ENCODE measurements at places on chromosomes 1 and 21.

DNA sequence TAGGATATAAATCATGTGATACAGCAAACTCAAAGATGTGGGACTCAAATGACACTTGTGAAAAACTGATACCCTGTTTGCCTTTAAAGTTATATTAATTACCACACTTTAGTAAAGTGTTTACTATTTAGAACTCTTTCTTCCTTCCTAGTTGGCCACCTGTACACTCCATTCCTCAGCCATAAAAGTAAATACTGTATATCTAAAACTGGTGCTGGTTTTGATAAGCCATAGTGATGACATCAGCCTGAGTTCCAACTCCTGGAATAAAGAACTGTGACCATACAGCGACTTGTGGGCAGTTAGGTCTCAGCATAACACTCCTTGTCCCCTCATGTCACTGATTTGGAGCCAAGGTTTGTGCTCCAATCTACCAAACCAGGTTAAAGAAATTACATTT lies 2.8 kb downstream of the PTGER3 start:
- DNase-seq = no peak

DNA sequence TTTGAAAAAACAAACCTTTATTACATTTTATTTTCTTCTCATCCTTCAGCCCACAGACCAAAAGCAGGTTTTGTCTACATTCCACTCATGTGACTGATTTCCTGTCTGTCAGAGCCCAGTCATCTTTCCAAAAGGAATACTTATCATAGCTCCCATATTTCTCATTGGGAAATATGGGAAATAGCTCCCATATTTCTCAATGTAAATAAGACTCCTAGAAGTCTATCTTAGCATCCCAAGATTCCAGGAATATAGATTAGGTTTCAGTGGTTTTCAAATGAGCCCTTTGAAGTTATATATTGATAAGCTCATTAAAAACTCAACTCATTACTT lies 19.1 kb upstream of the NRDC start:
- DNase-seq = no peak

DNA sequence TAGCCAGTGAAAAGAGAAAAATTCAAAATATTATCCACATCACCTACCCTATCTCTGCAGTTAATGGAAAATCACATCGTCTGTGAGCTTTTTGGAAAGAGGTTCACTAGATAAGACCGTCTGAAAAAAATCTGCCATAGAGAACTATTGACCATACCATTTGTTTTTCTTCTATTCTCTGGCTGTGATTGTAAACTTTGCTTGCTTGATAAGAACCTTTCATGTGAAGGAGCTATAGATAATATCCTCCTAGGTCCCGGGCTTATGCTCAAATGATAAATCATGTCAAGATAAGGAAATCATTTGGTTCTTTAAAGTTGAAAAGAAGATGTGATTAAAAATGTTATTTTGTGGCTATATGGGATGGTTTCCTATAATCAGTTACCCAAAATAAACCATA lies 369.9 kb downstream of the SIPA1L2 start:
- no peak for DNase-seq

- DNase-seq = no peak
Observed at GRCh38 chr1:228184152-228184551, 18.5 kb downstream of the IBA57 start.

DNA sequence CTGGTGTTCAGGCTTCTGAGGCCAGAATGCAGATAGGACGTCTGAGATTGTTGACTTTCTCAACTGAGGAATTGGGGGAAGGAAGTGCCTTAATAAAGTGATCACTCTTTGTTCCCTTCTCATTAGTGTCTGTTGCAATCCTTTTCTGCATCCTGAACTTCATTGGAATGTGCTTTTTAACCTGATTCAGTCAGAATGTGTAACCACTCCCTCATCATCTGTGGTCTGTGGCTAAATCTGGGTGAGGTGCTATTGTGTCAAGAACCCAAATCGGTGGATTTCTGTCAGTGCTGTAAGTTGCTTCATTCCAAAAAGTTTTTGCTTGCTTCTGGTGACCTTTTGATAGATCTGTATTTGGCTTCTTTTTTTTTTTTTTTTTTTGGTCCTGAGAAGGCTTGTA lies 38.2 kb downstream of the ARID1A start:
- DNase-seq = no peak

GRCh38 chr1:38925391-38925790 lies 16.2 kb downstream of the RHBDL2 start:
- DNase-seq = no peak

All from breast epithelium (tissue), 4 donors.